ENCODE measurements at places on chromosomes 1 and 21. TPM values are rescaled to one million over a fixed set of nuclear protein-coding genes. Genes with fewer than 3 reads are reported as not detected.

- no peak for DNase-seq
Measured at GRCh38 chr1:239558991-239559390, 172.6 kb downstream of the CHRM3 start.

GRCh38 chr1:112172294-112172882 lies 182.9 kb upstream of the KCND3 start:
- DNase-seq, result no peak

SPRR2G gene
- total RNA-seq, result not detected

GRCh38 chr21:41627428-41627827 lies 119.5 kb upstream of the TMPRSS2 start:
- no peak for DNase-seq

GRCh38 chr1:234932511-234933430 lies 195.9 kb downstream of the TOMM20 start:
- DNase-seq, result peak; percentile 72

C4BPA gene
- total RNA-seq, result not detected

DNA sequence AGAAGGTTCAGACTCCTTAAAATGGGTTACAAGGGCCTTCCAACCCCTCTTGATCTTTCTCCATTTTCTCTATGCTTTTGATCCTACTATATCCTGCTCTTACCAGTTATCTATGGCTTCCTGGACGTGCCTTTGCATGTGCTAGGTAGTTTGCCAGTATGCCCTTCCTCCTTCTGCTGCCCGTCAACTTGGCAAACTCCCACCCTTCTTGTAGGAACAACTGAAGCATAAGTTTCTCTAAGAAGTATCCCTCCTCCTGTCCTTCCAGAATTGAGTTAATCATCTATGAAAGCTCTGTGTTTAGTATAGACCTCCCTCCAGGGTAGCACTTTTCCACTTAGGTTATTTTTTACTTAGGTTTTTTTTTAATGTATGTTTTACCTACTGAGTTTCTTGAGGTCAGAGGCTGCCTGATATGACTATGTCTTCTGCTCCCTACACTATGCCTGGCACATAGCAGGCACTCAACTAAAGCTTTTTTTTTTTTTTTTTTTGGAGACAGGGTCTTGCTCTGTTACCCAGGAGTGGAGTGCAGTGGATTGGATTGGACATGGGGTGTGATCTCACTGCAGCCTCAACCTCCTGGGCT lies 10.0 kb upstream of the IGSF3 start:
- no peak for DNase-seq

DNA sequence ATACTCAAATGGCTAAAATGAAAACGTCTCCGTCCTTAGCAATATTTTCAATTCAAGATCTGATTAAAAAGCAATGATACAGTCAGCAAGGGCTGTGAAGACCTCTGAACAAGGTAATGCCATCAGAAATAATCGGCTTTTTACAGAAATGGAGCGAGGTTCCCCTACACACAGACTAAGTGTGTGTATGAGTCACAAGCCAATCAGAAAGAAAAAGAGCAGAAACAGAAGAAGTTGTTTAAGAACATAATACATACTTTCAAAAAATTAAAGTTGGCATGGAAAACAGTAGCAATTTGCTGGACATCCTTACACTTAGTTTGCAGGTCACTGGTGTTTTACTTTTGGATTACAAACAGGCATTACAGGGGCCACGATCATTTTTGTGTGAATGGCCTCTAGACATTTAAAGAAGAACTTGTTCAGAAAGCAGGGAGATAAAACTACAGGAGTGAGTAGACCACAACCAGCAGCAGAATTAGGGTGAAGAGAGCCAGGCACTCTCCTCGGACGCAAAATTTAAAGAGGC lies 350.0 kb upstream of the RUNX1 start:
- DNase-seq, result no peak

DNA sequence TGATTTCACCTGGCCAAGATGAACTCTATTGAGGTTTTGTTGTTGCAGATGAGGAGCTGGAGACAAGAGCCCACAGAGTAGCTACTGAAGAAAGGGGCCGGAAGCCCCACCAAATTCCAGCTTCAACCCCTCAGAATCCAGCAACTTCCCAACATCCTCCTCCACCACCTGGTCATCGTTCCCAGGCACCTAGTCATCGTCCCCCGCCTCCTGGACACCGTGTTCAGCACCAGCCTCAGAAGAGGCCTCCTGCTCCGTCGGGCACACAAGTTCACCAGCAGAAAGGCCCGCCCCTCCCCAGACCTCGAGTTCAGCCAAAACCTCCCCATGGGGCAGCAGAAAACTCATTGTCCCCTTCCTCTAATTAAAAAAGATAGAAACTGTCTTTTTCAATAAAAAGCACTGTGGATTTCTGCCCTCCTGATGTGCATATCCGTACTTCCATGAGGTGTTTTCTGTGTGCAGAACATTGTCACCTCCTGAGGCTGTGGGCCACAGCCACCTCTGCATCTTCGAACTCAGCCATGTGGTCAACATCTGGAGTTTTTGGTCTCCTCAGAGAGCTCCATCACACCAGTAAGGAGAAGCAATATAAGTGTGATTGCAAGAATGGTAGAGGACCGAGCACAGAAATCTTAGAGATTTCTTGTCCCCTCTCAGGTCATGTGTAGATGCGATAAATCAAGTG lies 14.3 kb downstream of the CD2 start:
- no peak for DNase-seq

DNA sequence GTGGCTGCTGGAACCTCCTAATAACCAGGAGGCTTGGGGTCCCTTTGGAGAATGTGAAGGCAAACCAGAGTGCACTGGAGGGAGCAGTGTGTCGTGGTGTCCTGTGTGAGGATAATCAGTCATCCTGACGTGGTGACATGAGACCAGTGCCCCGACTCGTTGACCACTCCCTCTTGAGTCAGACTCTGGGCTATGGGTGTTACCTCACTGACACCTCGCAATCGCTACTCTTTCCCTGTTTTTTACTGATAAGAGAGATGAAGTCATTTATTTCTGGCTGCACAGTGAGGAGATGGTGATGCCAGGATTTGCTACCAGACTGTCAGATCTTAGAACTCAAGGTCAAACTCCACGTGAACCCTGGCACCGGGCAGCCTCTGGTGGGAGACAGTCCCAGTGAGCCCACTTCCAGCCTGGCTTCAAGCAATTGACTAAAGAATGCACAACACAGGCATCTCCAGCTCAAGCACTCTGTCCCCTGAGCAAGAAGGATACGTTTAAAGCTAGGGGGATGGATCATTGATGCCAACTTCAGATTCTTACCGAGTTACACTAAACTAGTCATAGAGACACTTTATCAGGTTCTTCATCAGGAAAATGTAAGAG lies 30.3 kb downstream of the UBASH3A start:
- no peak for DNase-seq

- DNase-seq, result no peak
Measured at GRCh38 chr1:109314795-109315194, 8.0 kb upstream of the MYBPHL start.

C1orf50 gene
- total RNA-seq, result 4.3 TPM

AGO4 gene
- total RNA-seq, result 18.5 TPM

DNA sequence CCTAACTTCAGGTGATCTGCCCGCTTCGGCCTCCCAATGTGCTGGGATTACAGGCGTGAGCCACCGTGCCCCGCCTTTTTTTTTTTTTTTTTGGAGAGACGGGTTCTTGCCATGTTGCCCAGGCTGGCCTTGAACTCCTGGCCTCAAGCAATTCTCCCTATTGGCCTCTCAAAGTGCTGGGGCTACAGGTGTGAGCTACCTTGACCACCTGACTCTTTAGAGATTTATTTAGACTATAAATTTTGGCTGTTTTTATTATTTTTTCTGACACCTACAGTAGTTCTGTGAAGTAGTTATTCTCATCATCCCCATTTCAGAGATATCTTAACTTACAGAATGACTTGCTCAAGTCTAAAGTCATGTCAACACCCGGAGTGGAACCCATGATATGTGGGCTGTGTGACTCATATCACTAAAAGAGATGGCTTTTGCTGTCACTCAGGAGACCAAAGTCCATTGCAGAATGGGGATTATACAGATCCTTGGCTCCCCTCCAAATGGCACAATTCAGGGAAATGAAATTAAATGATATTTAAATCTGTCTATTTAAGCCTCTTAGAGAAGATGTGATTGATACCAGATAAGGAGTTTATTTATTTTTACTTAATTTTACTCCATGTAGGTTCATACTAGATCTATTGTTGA lies 93.2 kb downstream of the CTH start:
- no peak for DNase-seq

CD52 gene
- total RNA-seq, result 27.1 TPM

GRCh38 chr1:18646091-18646785 lies 15.6 kb downstream of the PAX7 start:
- DNase-seq, result no peak

GSTM2 gene
- 51.2 TPM for total RNA-seq

DNA sequence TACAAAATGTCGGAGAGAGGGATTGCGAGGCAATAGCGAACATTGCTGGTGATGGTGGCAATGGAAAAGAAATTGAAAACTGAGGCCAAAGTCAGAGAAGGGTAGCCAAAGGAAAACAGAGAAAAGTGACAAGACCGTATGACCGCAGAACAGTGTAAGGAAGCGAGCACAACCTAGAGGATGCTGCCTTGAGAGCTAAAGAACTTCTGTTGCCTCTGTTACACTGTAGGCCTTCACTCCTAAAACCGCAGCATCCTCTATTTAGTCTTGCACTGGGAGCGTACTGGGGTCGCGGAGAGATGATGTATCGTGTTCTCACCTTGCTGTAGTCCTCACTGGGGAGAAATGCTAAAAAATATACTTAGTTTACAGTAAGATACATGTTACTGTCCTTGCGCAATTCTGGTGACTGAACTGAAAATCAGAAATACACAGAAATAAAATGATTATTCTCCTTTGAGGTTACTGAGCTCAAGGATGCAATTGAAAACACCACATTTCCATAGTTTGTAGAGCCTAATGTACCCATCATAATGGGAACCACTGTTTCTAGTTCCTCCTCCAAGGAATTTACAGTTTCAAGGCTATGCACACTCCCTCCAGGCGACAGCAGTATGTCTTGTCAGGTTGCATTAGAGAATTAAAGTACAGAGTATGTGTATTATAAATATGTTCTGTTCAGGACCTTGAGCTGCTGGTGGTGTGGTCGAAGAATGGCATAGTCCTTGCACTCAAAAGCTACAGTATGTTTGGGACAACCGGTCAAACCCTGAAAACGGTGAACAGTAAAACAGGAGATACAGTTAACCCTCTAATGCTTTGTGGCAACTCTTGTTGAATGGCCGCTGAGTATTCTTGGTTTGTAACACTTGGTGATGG lies 1.3 kb downstream of the NEK7 start:
- no peak for DNase-seq

PTGER3 gene
- total RNA-seq, result 253 TPM

DNA sequence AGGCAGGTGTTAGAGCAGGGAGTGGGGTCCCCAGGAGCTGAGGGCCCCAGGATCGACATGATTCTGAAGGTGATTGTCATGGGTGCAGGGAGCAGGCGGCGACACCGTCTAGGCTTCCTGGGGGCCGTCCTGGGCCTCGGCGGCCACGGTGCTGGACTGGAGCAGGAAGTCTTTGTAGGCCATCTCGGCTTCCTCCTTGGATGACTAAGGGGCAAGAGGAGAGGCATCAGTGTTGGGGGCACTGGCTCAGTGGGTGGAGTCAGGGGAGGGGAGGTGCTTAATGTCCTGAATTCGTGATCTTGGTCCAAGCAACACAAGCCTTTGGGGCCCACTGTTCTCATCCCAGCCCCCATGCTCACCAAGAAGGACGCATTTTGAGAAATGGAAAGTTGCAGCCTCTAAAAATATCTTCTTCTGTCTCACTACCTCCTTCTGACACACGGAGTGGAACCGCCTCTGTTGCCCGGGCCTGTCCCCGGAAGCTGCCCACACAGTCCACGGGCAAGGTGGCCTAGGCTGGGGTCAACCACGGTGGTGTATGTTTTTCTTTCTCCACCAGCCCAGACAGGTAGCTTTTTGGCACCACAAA lies 8.6 kb upstream of the FCMR start:
- no peak for DNase-seq

DNA sequence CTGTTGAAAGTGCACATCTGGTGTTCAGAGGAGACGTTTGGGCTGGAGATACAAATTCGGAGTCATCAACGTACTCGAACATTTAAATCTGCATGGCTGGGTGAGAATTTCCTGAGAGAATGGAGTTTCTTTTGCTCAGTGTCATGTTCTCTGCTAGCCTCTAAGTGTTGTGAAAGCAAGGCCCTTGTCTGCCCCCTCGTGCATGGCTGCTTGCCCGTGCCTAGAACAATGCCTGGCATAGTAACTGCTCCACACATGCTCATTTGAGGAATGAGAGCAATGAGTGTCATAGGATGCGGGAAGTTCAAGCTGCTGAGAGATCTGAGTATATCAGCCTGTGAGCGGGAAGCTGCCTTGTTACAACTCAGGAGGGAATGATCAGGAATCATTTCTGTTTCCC lies 171.1 kb upstream of the CSF3R start:
- no peak for DNase-seq

FAM72B gene
- total RNA-seq, result 1.1 TPM

GRCh38 chr1:59574085-59574484 lies 240.7 kb upstream of the HOOK1 start:
- no peak for DNase-seq

DNA sequence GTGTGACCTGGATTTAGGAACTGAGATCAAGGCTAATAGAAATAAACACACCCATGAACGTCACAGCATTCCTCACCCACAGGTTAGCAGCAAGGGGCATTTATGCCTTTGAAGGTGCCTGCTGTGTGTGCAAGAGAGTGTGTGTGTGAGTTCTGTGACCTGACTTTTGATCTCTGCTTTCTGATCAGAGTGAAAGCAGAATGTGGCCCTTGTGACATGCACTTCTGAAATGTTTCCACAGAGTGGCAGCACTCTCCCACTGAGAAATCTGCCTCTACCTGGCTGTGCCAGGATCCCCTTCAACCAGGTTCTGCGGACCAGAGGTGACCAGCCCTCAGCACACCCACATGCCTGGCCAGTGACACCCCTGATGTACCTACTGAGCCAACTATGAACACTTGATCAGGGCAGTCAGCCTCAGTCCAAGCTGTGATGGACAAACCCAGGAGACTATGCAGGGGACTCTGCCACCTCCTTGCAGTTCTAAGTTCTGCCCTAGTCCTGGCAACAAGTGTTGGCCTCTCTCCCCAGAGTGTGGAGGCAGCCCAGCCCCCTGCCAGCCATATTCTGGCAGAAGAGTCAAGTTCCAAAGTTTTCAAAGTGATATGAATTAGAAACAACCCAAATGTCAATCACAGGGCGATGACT lies 41.0 kb downstream of the RXRG start:
- DNase-seq, result no peak

DNA sequence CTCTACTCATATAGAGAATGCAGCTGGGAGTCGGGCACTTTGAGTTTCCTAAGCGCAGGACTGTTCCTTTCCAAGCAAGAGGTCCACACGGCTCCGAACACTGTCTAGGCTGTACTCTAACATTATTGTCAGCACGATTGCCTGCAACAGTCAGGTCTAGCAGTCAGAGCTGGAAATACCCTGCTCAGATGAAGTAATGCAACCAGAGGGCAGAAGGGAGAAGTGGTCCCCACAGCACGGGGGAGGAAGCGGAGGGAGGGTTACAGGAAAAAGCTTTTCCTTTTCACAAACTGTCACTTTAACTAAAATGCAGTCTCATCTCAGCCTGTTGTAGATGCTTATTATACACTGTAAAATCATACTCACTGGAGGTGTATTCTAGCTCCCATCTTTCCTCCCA lies 98.9 kb upstream of the SLC44A3 start:
- DNase-seq, result no peak

CYYR1 gene
- 26.0 TPM for total RNA-seq

- no peak for DNase-seq
Measured at GRCh38 chr1:230113235-230113592, 46.2 kb downstream of the GALNT2 start.

CR1 gene
- 31.2 TPM for total RNA-seq
